Chondrocyte (in vitro differentiated cells): ENCODE measurements at places on chromosomes 7 and 10. TPM values are rescaled to one million over a fixed set of nuclear protein-coding genes. Genes with fewer than 3 reads are reported as not detected.

The EXOC4 gene
- total RNA-seq, result 67.7 to 97.9 TPM (median 73.8 TPM) in 3 replicates

DNA sequence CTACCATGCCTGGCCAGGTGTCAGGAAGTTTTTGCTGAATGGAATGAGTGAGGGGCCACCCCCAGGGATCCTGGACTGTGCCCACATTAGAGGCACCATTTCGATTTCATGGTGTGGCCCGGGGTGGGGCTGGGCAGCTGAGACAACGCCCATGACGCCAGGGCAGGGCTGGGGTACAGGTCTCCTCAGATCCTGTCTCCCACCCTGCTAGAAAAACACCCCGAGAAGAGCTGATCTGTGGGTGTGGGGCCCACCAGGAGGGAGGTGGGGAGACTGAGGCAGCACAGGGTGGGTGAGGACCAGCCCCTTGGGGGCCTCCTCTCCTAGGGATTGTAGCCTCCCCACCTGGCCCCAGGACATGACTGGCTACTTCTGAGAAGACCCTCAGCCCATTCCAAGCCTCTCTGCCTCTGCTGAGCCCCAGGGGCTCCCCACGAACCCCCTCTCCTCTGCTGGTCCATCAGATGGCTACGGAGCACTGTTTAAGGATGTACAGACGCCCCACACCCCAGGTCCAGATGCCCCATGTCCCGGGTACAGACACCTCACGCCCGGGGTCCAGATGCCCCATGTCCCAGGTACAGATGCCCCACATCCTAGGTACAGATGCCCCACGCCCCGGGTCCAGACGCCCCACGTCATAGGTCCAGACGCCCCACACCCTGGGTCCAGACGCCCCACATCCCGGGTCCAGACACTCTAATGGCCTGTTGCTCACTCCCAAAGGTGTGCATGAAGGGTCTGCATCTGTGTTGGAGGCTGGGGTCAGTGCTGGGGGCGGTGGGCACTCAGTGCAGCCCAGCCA is 99.4 kb downstream of the MICALL2 start:
- H3K4me1 ChIP-seq, result no peaks in the 10 kb centered on the region
- H3K36me3 ChIP-seq, result no peaks in the 10 kb centered on the region

The SLC18A3 gene
- total RNA-seq, result not detected in 3 replicates

DNA sequence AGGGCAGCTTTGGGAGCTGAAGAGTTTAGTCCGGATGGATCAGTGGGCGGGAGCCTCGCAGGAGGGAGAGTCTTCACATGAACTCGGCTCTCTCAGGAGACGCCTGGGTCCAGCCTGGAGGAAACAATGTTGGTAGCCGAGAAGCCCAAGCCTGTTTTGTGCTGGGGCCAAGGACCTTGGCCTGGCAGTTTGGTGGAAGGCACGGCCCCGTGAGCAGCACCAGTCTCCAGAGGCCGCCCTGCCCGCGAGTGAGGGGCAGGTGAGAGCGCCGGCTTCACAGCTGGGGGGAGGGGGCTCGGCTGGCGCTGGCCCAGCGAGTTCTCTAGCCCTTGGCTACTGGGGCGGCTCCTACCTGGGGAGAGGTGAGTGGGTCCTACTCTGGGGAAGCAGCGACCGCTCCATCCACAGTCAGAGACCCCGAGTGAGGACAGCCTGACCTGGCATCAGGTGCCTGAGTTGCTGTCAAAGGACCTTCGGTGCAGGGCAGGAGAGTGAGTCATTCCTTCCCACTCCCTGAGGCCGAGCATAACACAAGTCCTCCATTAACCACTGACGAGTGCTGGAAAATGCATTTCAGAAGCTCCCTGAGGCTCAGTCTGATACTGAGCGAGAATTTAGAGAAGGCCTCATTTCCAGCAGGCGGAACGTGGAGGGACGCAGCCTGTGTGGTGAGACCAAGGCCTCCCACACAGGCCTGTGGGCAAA is 89.3 kb upstream of the DIP2C start:
- no peaks in the 10 kb centered on the region for H3K36me3 ChIP-seq
- H3K4me1 ChIP-seq, result peaks cover 12% of the 10 kb centered on the region
- H3K4me3 ChIP-seq, result no peak overlapping the region
- H3K27ac ChIP-seq, result no peak overlapping the region
- no peaks in the 10 kb centered on the region for H3K27me3 ChIP-seq
- peak; percentile 88 for DNase-seq

The GATA3 gene
- total RNA-seq, result not detected in 3 replicates

GRCh38 chr7:138563808-138564207 is 103.7 kb downstream of the TRIM24 start:
- peaks cover 7% of the 10 kb centered on the region for H3K4me1 ChIP-seq
- H3K36me3 ChIP-seq, result peaks cover 55% of the 10 kb centered on the region
- H3K27me3 ChIP-seq, result no peaks in the 10 kb centered on the region
- DNase-seq, result no peak
- no peak overlapping the region for H3K27ac ChIP-seq

GRCh38 chr7:120165227-120165626 is 107.7 kb upstream of the KCND2 start:
- H3K36me3 ChIP-seq, result no peaks in the 10 kb centered on the region
- H3K27me3 ChIP-seq, result no peaks in the 10 kb centered on the region
- H3K27ac ChIP-seq, result no peak overlapping the region
- H3K4me1 ChIP-seq, result peaks cover 6% of the 10 kb centered on the region
- no peak for DNase-seq

DNA sequence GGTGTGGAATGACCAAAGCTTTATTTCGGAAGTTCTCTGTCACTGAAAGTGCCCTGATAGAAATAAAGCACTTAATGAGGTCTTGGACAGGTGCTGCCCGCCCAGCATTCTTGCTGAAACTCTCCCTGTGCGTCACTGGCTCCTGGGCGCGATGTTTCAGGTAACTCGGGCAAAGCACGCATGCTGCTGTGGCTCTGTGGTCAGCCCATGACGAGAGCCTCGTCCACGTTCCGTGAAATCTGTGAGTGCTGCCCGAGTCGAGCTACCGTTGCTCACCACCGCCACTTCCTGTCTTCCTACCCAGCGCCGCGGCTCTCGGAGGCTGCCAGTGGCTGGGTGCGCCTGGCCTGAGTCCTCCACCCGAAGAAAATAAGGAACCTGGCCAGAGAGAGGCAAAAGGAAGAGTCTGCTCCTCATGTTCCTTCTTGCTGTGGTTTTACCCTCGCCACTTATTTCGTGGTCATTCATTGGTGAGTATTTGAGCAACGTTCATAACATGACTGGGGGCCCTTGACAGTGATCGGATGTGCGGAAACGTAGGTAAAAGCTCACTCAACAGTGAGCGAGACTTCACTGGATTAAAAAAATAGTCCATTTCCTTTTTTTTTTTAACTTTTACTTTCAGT is 95.5 kb downstream of the MAP3K8 start:
- no peak for DNase-seq
- no peak overlapping the region for H3K27ac ChIP-seq
- H3K36me3 ChIP-seq, result no peaks in the 10 kb centered on the region
- H3K4me3 ChIP-seq, result no peak overlapping the region

DNA sequence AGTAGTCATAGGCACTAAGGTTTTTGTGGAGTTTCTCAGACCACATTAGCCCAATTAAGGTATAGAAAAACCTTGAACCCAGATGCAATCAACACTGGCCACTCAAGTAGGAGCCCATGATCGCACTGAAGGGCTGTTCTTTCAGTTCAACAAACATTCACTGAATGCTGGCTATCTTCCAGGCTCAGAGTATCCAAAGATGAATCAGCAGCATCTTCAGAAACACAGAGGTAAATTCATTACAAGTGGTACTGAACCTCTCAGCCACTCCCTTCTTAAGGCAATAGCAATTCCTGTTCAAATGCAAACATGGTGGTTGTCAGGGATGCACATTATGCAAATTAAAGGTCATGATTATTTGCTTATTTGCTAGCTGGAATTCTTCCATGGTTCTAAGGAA is 17.1 kb downstream of the KCNK18 start:
- H3K27me3 ChIP-seq, result peaks cover 69% of the 10 kb centered on the region
- DNase-seq, result no peak
- H3K36me3 ChIP-seq, result peaks cover 5% of the 10 kb centered on the region
- H3K4me3 ChIP-seq, result no peak overlapping the region
- no peak overlapping the region for H3K27ac ChIP-seq

The TSPAN15 gene
- 1.7 to 11.1 TPM (median 8.9 TPM) in 3 replicates for total RNA-seq

GRCh38 chr10:102675666-102676533 is 31.6 kb downstream of the TRIM8 start:
- peak overlapping the region; percentile 99 for H3K27ac ChIP-seq
- no peak for DNase-seq
- peaks cover 70% of the 10 kb centered on the region for H3K4me1 ChIP-seq
- H3K4me3 ChIP-seq, result peak overlapping the region; percentile 50

The SFTPA1 gene
- not detected in 3 replicates for total RNA-seq

DNA sequence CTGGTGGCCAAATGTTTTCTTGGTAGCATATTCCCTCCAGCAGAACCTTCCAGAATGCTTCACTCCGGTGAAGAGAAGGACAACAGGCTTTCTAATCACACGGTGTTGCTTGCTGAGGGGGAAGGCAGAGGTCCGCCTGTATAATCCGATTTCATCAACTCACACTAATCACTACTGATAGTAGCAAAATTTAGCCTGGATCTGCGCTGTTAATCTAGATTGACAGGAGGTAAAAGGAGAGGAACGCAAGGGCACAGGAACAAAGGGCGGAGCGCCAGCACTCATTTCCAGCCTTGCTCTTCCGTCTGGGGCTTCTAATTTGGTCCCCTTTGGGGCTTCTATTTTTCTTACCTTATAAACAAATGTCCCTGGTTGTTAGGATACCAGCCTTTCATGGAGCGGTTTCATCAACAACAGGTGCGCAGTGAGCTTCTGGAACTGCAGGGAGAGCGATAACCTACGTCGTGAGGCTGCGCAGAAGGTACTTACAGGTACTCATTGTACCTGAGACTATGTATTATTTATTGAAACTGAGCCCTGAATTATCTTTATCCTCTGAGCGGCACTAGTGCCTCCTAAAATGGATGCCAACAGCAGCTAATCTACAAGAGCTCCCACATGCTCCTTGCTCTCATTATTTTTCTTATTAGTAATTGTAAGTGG is 150.6 kb downstream of the CACNB2 start:
- no peak overlapping the region for H3K27ac ChIP-seq
- peaks cover 1% of the 10 kb centered on the region for H3K27me3 ChIP-seq
- no peak for DNase-seq
- no peaks in the 10 kb centered on the region for H3K36me3 ChIP-seq
- H3K4me1 ChIP-seq, result no peaks in the 10 kb centered on the region
- no peak overlapping the region for H3K4me3 ChIP-seq

DNA sequence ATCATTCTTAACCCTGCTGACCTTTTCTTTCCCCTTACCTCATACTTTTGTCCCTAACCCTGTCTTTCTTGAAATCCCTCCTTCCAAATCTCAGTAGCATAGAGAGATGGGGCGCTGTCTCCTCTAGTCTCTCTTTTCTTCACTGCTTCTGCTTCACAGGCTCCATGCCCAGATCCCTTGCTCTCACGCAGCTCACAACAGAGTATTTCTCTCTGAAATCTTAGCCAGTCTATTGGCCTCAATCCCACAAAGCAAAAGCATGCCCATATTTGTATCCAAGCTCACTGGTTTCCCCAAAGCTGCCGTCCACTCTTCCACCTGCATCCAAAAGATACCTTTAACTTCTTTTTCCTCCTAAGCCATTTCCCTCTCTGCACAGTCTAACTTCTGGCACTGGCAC is 526.8 kb downstream of the PLXDC2 start:
- no peak for DNase-seq
- no peak overlapping the region for H3K4me3 ChIP-seq
- no peak overlapping the region for H3K27ac ChIP-seq
- no peaks in the 10 kb centered on the region for H3K4me1 ChIP-seq
- peaks cover 3% of the 10 kb centered on the region for H3K36me3 ChIP-seq

The SCART1 gene
- total RNA-seq, result 2.2 to 6.6 TPM (median 2.4 TPM) in 3 replicates

The C10orf53 gene
- total RNA-seq, result not detected in 3 replicates

DNA sequence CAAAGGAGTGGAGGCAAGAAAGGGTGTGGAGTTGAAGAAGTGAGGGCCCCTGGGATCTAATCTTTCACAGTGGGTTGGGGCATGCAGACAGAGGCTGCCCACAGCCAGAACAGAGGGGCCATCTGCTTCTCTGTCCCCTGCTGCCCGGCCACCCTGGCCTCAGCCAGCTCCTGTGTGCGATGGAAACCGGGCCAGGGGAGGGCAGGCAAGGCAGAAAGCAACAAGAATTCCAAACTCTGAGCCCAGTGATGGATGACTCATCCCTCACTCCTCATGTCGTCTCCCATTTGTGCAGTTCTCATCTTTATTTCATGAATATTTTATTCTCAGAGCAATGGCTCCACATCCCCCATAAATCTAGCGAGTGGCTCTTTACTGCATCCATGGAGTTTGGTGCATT is 757.1 kb downstream of the GRID1 start:
- no peaks in the 10 kb centered on the region for H3K27me3 ChIP-seq
- H3K36me3 ChIP-seq, result no peaks in the 10 kb centered on the region
- DNase-seq, result no peak
- H3K4me1 ChIP-seq, result no peaks in the 10 kb centered on the region
- H3K27ac ChIP-seq, result no peak overlapping the region

The SLC25A40 gene
- 14.5 to 16.5 TPM (median 16.4 TPM) in 3 replicates for total RNA-seq

DNA sequence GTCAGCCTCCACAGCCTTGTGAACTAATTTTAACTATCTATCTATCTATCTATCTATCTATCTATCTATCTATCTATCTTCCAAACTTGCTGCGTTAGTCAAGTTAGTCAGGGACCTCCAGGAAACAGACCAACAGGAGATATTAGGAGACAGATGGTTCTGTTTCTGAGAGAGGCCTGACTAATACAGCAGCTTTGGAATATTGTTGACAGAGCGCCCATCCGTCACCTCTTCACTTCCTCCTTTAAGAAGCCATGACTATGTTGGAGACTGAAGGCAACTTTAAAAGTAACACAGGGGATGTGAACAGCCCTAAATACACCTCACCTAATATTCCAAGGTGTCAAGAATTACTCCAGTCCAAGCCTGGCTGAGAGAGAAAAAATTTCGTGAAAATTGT is 280.9 kb upstream of the IGFBP3 start:
- H3K4me3 ChIP-seq, result no peak overlapping the region
- no peak for DNase-seq
- no peaks in the 10 kb centered on the region for H3K36me3 ChIP-seq
- H3K4me1 ChIP-seq, result no peaks in the 10 kb centered on the region
- H3K27me3 ChIP-seq, result no peaks in the 10 kb centered on the region

DNA sequence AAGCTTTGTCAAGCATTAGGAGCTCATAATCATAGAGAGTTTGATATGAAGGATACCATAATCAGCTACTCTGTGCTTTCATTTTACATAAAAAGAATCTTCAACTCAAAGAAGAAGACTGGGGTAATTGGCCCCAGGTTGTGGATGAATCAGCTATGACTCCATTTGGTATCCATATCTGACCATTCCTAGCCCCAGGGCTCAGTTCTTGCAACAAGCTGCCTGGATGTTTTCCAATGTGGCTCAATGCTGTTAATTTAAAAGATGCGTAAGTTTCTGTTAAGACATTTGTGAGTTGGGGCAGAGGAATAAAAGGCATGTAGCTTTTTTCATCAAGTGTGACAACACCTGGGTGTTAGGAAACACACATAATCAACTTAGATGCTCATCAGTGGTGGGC is 951.1 kb downstream of the NRG3 start:
- H3K4me1 ChIP-seq, result no peaks in the 10 kb centered on the region
- H3K27me3 ChIP-seq, result peaks cover 8% of the 10 kb centered on the region
- no peak for DNase-seq
- no peak overlapping the region for H3K4me3 ChIP-seq
- H3K27ac ChIP-seq, result no peak overlapping the region

The SAP25 gene
- 0.70 to 1.1 TPM in 2 of 3 replicates, not detected in the other for total RNA-seq
